ENCODE measurements at places on chromosomes 2 and 18.

GRCh38 chr2:60262178-60262577 lies 291.3 kb downstream of the BCL11A start:
- no peak for DNase-seq

- no peak for DNase-seq
Measured at GRCh38 chr2:136399667-136400289, 281.8 kb upstream of the CXCR4 start.

GRCh38 chr2:238099714-238100048 lies 459 bp upstream of the ESPNL start:
- DNase-seq: no peak

GRCh38 chr2:8424997-8425900 lies 256.6 kb upstream of the ID2 start:
- no peak for DNase-seq

DNA sequence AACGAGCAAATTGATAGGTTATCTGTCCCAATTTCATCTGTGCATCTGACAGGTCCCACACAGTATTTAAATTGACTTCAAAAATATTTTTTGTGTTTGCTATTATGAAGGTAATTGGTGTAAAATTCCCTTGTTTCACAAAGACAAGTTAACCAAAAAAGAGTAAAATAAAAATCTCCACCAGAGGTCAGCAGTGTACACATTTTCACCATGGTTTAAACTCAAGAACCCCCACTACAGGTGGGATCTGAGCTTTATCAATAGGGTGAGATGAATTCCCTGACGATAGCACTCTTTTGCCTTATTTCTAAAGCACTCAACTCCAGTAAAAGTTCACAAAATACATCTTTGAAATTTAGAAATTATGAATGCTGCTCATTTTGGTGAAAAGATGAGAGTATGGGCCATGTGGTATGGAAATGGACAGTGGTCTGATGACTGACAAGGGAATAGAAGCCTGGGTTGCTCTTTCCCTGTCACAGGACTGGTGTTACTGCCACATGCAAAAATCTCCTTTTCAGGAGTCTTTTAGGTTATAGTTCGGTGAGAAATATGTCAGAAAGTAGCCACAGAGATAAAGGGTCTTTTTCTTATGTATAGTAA lies 68.0 kb downstream of the SERPINB8 start:
- DNase-seq: peak; percentile 2

DNA sequence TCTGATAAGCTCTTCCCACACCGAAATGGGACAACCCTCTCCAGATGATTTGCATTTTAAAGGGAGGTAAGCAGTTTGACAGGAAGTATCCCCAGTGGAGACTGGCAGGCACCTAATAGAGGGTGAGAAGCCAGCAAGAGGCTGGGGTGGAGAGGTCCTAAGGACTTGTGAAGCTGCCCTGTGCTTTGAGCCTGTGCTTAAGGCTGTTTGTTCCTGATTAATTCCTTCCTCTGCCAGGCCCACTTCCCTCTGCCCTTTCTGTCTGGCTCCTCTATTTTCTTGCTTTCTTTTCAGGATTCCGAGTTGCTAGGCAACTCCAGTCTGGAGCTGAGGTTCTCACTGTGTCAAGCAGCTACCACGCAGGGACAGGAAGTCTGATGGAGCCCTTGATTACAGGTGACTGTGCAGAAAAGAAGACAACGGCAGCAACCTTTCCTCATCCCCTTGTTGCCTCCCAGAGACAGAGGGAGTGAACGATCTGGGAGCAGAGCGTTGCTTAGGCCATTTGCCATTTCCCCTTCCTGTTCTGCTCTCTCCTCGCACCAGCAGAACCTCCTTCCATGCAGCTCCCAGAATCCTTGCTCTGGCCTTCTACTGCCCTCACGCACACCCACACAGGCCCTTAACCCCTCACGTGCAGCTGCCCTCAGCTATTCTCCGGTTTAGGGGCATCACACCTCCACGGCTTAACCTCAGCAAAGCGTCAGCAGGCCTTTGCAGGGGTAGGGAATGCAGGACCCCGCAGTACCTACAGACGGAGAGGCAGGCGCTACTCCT lies 103.6 kb upstream of the CELF4 start:
- DNase-seq: no peak

- no peak for DNase-seq
Measured at GRCh38 chr2:113275556-113276215, 3.0 kb downstream of the PAX8 start.

GRCh38 chr2:20939931-20940795 lies 103.7 kb downstream of the APOB start:
- no peak for DNase-seq

GRCh38 chr2:218895326-218895725 lies 14.7 kb downstream of the WNT10A start:
- no peak for DNase-seq

GRCh38 chr2:62569907-62570841 lies 64.2 kb upstream of the TMEM17 start:
- no peak for DNase-seq

DNA sequence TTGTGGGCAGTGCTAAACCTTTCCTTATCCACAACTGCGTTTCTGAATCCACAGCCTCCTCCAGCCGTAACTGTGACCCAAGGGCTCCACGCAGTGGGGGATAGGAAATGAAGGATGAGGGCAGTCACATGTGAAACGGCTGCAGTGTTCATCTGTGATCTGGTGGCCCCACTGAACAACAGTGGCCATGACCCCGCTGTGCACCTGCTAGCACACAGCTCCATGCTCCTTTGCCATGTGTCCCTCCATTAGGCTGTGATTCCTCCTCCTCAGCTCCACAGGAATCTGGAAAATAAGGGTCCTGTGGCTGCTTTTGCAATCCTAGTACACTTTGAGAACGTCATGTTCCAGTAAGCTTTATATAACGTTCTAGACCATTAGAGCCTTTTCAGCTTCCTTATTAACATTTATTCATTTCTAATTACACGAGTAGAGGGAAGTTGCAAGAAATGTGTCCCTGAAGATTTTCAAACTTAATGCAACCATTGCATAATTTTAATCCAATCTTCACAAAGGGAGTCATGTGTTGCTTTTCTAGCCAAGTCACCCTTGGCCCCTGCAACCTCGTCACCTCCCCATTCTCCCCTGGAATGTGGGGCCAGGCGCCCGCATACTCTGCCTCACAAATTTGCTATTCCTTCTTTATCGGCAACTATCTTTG lies 7.1 kb upstream of the NAPG start:
- DNase-seq: no peak

- no peak for DNase-seq
Measured at GRCh38 chr2:86011449-86011941, 94.2 kb downstream of the POLR1A start.

DNA sequence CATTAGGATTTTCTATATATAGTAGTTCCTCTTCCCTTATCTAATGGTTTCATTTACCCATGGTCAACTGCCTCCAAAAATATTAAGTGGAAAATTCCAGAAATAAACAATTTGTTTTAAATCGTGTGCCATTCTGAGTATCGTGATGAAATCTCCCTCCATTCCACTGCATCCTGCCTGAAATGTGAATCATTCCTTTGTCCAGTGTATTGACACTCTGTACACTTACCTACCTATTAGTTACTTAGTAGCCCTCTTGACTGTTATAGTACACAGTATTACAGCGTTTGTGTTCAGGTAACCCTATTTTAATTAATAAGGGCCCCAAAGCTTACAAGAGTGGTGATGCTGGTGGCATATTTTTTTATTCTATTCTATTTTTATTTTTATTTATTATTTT lies 26.2 kb downstream of the TAF4B start:
- no peak for DNase-seq

GRCh38 chr2:170298115-170298514 lies 120.2 kb downstream of the MYO3B start:
- no peak for DNase-seq

- DNase-seq: peak; percentile 46
Measured at GRCh38 chr2:197576631-197577030, 60.8 kb downstream of the MOB4 start.

- no peak for DNase-seq
Measured at GRCh38 chr2:68487773-68488355, 20.5 kb downstream of the APLF start.

DNA sequence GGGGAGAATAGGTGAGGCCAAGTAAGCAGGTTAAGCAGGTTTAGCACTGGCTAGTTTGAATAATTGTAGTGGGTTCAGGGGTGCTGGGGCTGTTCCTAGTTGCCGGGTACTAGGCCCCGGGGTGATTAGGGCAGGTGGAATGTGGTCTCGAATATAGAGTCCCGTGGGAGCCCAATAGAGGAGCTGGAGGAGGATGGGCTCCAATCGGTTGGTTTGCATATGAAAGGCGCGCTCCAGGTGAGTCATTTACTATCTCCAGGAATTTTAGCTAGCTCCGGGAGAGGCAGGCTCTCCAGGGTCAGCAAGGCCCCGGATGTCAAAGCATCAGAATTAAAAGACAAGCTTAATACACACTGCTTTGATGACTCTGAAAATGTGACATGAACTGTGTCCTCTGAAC lies 304.0 kb downstream of the ZNF521 start:
- DNase-seq: no peak

- no peak for DNase-seq
Measured at GRCh38 chr2:68643011-68643873, at the start of gene PROKR1. Gene PROKR1 (plus strand): TSS chr2:68643579. CDS start chr2:68645822, 2,243 bp downstream.

All from GM04503 (cell line).